Fibroblast of skin of right quadriceps (primary cell): ENCODE measurements at places on chromosomes 6 and 20.

GRCh38 chr6:33167374-33168283 lies 24.6 kb downstream of the COL11A2 start:
- DNase-seq, result no peak

DNA sequence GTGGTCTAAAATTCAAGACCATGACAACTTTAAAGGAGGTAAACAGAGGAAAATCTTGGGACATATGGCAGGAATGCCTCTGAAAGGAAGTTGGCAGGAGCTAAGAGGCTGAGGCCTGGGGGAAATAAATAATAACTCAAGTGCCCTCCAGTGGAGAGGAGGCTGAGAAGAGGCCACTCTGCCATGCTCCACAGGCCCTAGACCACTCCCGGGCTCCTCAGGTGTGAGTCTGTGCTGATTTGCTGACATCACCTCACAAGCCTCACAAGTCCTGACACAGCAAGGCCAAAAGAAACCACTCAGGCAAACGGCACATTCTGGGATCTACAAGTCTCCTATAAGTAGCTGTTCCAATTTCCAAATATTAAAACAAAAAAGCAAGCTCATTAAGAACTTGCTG lies 91.0 kb upstream of the RIPOR2 start:
- no peak for DNase-seq

GRCh38 chr6:161367472-161367871 lies 93.6 kb upstream of the AGPAT4 start:
- no peak for DNase-seq

DNA sequence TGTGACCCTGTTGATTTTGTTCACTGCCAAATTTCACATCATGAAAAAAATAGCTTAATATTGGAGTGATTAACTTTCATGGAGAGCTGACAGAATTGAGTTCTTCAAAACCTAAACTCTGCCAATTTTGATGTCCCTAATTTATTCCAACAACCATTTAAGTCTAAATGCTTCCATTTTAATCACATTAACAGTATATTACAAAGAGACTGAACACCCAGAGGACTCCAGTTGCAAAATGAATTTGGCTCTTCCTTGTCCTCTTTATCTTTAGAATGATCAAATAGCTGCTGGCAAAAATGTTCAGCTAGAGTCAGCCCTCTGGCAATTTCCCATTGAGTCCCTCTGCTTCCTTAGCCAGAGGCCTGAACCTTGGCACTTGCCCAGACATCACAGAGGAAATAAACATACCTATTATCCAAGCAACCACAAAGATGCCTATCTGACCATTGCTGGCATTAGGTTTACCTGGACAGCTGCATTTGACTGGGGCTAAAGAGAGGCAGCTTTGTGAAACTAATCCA lies 299.0 kb upstream of the STXBP5 start:
- peak; percentile 68 for DNase-seq

DNA sequence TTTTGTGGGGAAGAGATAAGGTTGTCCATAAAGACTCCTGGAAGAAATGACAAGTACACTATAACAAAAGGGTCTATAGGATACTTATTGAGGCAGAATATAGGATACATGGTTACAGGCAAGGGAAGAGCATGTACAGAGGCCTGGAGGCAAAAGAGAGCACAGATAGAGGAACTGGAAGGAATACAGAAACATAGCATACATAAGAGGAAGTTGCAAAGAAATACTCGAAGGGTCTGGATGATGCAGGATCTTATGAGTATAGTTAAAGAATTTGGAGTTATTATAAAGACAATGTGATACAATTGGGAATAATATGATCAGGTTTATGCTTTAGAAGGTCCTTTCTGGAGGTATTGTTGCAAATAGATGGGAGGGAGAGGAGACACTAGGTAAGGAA lies 592.7 kb upstream of the POU3F2 start:
- no peak for DNase-seq

DNA sequence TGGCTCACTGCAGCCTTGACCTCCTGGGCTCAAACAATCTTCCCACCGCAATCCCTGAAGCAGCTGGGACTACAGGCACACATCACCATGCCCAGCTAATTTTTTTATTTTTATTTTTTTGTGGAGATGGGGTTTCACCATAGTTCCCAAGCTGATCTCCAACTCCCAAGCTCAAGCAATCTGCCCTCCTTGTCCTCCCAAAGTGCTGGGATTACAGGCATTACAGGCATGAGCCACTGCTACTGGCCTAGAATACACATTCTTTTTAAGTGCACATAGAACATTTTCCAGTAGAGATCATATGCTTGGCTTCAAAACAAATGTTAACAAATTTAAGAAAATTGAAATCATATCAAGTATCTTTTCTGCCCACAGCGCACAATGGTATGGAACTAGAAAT lies 176.8 kb upstream of the MARCKS start:
- no peak for DNase-seq

GRCh38 chr6:53483423-53484353 lies 61.2 kb downstream of the GCLC start:
- DNase-seq, result no peak

GRCh38 chr20:40687384-40688128 lies 1.5 kb downstream of the MAFB start:
- DNase-seq, result peak; percentile 20

DNA sequence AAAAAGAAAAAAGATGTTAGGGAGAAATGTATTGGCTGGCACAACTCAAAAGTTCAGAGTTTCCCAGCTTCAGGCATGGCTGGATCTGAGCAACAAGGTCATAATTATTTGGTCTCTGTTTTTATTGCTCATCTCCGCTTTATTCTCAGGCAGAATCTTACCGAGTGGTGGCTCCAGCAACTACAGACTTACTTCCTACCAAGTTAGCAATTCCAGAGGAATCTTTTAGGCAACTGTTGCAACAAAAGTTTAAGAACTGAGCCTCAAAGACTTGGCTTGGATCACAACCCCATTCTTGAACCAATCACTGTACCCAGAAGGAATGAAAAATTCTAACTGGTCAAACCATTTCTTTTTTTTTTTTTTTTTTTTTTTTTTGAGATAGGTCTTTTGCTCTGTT lies 35.5 kb upstream of the NCOA3 start:
- peak; percentile 20 for DNase-seq

- peak; percentile 61 for DNase-seq
These were observed 1.1 kb upstream of the OPN5 start for GRCh38 chr6:47780510-47781356.

GRCh38 chr6:156762547-156762946 lies 14.6 kb upstream of the ARID1B start:
- DNase-seq, result no peak

- peak; percentile 66 for DNase-seq
These were observed 36.1 kb downstream of the ELOVL2 start for GRCh38 chr6:11007715-11008608.

GRCh38 chr6:139754898-139755775 lies 380.7 kb upstream of the CITED2 start:
- DNase-seq, result no peak

GRCh38 chr6:40344566-40345167 lies 242.5 kb downstream of the LRFN2 start:
- DNase-seq, result no peak

DNA sequence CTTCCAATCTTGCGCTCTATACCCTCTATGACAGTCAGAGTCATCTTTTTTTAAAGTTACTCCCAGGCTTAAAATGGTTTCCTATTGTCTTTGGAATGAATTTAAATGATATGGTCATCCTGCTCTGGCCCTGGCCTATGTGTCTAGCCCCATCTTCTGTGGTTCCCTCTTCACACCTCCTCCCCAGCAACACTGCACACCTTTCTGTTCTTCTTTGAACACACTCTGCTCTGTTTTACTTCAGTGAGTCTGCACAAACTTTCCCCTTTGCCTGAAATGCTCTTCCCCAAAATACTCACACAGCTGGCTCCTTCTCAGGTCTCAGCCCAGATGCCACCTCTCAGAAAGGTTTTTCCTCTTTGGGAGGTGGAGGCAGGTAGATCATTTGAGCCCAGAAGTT lies 132.7 kb downstream of the FYN start:
- no peak for DNase-seq

- peak; percentile 65 for DNase-seq
These were observed 159.9 kb upstream of the TOP1 start for GRCh38 chr20:40868551-40869217.

DNA sequence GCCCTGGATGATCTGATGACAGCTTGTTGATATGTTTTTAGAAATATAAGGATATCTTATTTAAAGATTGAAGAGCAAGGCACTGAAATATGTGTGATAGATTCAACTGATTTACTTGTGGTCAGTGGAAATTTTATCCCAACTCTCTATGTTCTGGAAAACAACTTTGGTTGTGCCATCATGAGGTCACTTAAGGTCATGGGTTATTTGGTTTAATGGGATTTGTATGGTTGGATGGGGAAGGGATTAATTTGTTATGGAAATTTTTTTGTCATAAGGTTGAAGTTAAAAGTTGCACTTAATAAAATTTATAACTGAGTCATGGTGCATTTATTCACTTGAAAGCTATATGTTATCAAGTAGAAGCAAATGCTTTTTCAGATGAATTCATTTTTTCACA lies 214.3 kb upstream of the LAMP5 start:
- no peak for DNase-seq

DNA sequence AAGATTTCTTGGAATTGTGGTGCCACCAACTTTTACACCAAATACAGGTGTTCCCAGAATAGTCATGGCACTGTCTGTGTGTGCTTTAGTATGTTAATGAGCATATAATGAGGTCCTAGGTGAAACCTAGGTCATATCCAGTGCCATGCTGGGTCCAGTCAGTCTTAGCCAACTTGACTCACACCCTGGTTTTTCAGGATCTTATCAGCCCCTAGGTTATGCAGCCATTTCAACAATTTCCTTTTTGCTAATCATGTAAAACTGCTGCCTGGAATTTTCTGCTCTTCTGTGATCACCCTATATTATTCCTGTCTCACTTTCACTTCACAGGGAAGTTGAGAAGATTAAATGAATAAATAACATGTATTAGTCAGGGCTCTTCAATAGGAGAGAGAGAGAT lies 23.7 kb downstream of the SDHAF4 start:
- no peak for DNase-seq

- peak; percentile 70 for DNase-seq
These were observed 14.0 kb downstream of the DCBLD1 start for GRCh38 chr6:117496383-117496990.
